Trophoblast cell (in vitro differentiated cells and primary cell): ENCODE measurements at places on chromosomes 2 and 18.

DNA sequence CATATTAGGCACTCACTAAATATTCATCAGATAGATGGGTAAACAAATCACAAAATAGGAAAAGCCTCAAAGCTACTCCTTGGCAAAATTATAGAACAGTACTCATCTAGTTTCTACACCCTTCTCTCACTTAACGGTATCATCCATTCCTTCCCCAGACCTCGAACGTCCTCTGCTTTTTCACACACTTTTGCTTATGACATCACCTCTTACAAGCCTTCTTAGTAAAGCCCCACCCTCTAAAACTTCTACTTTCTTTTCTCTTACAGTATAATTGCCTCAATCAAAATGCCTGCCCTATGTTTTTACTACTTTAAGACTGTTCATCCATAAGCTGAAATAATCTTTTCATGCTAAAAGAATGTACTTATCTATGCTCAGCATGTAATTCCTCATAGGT is 8.1 kb downstream of the CHN1 start:
- no peak for DNase-seq

DNA sequence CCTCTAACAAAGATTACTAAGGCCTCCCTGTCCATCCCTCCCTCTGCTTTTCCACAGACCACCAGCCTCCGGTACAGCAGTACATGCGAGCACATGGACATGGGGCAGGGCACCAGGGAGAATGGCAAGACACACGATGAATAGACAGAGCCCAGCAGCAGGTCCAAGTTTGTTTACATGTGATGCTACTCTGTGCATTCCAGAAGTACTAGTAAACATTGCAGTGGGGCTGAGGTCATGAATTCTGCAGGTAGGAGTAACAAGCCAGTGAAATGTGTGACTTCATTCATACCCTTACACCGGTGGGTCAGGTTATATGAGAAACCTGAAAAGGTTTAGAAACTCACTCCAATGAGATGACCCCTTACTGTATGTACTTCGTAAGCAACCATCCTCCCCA is 205.7 kb downstream of the BCL11A start:
- DNase-seq = peak; percentile 86

- DNase-seq = no peak
These were observed 30.2 kb downstream of the NYAP2 start for GRCh38 chr2:225429717-225430116.

DNA sequence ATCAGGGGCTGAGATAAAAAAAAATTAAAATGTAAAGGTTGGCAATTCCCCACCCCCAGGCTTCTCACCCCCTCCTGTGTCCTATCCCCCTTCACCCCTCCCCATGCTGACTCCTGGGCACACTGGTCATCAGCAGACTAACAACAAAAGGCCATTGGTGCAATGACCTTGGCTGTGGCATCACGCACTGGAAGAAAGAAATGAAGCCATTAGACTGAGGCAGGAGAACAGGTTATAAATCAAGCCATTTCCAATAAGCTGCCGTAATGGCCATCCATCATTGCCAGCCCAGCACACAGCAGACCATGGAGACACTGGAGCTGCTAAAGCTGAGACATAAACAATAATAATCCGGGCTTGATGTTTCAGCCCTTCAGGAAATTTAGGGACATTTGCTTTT is 342.4 kb upstream of the ETAA1 start:
- DNase-seq = no peak

- no peak for DNase-seq
These were observed 621.2 kb upstream of the ACVR2A start for GRCh38 chr2:147223553-147224060.

DNA sequence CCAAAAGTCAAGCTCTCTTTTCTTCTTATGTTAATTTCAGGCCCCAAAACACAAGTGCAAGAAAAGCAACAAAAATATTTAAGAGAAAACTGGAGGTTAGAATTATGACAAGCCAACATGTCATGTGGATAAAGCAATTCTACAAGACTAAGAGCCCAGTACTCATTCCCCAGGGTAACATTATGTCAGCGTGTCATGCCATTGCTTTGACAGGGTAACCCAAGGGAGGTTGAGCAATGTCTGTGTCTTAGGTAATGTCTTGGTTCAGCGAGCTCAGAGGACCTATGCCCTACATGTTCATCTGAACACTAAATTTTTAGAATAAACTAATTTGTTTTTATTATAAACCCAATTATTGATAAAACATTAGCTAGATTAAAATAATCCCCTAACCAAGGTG is 173.2 kb upstream of the ZNF804A start:
- peak; percentile 89 for DNase-seq

- DNase-seq = no peak
These were observed 35.6 kb downstream of the SLC25A12 start for GRCh38 chr2:171858397-171858958.

DNA sequence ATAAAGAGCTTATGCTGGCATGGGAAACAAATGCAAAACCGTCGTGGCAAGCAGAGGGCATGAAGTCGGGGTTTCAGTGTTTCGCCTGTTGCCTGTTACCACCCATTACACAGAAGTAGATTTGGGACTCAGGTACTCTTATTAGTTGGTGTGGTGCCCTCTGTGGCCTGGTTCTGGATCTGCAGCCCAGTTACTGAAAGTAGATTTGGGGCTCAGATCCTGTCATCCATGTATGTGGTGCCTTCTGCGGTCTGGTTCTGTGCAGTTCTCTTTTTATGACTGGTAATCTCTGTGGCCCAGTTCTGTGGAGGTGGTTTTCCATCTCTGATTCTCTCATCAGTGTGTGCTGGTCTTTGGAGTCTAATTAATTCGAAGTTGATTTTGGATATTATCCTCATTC is 45.2 kb downstream of the ADNP2 start:
- peak; percentile 40 for DNase-seq

DNA sequence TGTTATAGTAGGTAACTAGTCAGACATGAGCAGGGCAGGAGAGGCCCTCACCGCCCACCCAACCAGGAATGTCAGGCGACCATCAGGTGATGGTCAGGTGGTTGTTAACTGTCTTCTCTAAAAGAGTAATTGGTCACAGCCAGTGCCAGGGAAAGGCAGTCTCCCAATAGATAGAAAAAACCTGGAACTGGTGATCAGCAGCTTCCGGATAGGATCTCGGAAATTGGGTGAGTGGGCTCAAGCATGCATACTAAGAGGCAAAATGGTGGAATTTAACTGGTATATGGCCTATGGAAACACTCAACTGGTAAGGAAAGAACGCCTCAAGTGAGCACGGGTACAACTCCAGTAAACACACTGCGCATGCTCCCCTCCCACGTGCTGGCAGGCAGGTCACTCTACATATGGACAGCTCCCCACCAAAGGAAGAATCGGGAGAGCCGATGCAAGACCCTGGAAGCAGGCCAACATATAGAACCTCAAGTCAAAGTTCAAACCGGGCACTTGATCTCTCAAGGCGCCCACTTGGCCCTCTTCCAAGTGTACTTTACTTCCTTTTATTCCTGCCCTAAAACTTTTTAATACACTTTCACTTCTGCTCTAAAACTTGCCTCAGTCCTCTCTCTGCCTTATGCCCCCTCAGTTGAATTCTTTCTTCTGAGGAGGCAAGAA is 43.5 kb upstream of the TMEM131 start:
- DNase-seq = peak; percentile 8

GRCh38 chr2:95353613-95354468 is 48.7 kb upstream of the FAHD2A start:
- no peak for DNase-seq

GRCh38 chr2:169673921-169674320 is 20.3 kb downstream of the CFAP210 start:
- DNase-seq = no peak

DNA sequence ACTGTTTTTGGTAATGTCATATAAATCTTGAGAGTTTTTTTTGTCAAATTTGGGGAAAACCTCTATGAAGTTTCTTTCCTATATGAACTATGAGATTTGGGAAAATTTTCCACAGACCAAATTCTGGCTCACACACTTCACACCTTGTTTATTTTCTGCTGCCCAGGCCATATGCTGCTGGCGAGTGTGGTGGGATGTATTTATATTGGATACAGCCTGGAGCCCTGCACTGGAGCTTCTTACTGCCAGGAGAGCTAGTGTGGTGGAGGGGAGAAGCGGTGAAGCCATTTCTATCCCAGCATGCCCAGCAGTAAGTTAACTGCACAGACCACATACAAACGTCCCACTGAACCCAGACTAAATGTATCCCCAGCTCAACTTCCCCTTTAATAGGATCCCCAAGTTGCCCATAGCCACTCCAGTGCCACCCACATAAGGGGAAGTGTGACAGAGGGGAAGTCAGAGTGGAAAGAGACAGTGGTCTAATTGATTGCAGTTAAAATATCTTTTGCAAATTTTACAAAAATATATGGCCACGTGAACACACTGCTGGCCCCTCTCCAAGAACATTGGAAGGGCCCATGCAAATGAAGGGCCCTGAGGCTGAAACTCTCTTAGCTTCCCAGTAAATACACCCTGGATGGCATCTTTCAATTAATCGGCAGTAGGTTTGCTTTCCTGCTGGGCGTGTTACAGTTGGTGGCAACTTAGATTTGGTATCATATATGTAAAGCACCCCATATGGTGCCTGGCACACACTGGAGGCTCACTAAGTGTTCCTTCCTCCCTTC is 146.6 kb upstream of the ITGA6 start:
- DNase-seq = no peak

DNA sequence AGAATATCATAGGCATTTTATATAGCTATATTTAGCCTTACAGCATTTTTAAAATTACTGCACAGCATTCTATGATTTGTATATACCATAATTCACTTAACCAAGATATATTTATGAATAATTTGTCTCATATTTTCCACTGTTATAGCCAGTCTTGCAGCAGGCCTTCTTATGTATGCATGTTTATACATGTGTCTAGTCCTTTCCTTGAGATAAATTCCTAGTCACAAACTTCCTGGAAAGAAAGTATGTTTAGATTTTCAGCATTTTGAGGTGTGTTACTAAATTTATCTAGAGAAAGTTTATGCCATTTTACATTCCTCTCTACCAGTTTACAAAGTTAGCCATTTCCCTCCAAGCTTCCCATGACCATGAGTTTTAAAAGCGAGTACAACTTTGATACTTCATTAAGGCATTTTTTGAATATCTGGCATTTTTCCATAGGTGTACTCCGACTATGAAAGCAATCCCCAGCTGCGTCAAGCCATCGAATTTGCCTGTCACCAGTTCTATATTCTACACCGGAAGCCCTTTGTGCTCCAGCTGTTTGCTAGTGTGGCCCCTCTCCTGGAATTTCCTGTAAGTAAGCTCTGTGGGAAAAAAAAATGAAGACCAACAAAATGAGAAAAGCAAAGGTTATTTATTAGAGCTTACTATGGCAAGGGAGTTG is 59.4 kb upstream of the RPE start:
- no peak for DNase-seq

DNA sequence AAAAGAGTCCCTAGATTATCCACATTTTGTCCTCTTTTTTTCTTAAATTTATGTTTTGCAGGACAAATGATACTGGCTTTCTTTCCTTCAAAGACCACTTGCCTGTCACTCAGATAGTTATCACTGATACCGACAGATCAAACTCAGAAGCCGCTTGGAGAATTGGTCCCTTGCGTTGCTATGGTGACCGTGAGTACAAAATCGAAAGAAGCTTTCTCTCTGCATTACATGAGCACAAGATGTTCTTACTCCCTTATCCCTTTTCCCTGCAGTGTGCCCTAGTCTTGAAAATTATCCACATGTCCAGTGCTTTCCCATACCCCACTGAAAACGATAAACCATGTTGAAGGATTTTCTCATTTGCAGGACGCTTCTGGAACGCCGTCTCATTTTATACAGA is 738.5 kb downstream of the CNTNAP5 start:
- DNase-seq = no peak

- peak; percentile 48 for DNase-seq
These were observed 633 bp downstream of the MALT1 start for GRCh38 chr18:58671632-58672564.

- no peak for DNase-seq
These were observed 52.3 kb downstream of the FOXI3 start for GRCh38 chr2:88400037-88400767.

- peak; percentile 23 for DNase-seq
These were observed 211.8 kb downstream of the LTBP1 start for GRCh38 chr2:33158482-33159003.

DNA sequence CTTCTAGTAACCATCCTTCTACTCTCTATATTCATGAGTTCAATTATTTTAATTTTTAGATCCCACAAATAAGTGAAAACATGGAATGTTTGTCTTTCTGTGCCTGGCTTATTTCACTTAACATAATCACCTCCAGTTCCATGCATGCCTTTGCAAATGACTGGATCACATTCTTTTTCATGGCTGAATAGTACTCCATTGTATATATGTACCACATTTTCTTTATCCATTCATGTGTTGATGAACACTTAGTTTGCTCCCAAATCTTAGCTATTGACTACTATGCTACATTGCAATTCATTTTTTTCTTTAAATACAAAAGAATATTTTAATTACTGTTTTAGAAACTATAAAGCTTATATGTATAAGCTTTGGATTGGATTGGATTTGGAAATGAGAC is 240.4 kb upstream of the LYPD1 start:
- no peak for DNase-seq

GRCh38 chr2:88234760-88235159 is 64.6 kb downstream of the THNSL2 start:
- no peak for DNase-seq
